ENCODE measurements at places on chromosomes 6 and 20. TPM values are rescaled to one million over a fixed set of nuclear protein-coding genes. Genes with fewer than 3 reads are reported as not detected.

The RTF2 gene
- 97.3 TPM for total RNA-seq

GRCh38 chr20:21523895-21524294 lies 10.0 kb upstream of the NKX2-2 start:
- DNase-seq: no peak

The GJA1 gene
- not detected for total RNA-seq

- no peak for DNase-seq
Measured at GRCh38 chr20:32635764-32636163, 38.0 kb downstream of the C20orf203 start.
